ENCODE measurements at places on chromosomes 6 and 20.

DNA sequence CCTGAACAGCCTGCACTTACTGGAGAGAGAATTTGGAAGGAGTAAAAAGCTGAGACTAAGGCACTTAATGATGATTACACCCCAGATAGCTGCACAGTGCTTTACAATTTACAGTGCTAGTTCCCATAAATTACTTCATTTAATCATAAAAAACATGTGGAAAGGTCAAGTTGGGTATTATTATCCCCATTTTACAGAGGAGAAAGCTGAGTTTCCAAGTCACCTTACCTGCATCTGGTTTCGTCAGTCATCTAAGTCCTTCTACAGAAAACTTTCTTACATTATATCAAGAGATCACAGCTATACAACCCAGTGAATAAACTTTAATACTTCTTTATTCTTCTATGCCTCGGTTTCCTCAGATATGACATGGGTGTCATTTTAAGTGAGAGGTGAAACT lies 3.3 kb downstream of the PTPRK start:
- DNase-seq, result no peak

GRCh38 chr20:19820555-19821211 lies 62.6 kb downstream of the RIN2 start:
- DNase-seq, result no peak

DNA sequence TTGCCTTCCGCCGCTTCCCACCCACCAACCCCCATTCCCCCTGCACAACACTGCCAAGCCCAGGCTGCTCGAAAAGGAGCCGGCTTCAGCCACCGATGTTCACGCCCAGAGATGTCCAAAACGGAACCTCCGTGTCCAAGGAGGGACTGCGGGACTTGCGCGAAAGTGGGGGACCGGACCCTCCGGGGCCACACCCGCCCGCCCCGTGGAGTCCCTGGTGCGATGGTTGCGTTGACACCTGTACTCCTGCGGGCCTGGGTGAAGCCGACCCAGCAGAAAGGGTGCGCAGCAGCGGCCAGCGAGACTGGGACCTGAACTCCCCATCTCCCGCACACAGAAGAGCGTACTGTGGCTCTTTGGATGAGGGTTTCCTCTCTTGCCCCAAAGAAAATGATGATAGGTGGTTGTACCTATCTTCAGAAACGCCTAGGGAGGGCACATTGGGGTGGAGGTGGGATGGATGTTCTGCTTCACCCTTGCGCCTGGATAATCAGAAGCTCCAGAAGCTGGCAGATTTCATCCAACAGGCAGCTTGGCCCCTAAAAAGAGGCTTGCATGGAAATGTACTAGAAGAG lies 1.9 kb upstream of the VGLL2 start:
- DNase-seq, result no peak

DNA sequence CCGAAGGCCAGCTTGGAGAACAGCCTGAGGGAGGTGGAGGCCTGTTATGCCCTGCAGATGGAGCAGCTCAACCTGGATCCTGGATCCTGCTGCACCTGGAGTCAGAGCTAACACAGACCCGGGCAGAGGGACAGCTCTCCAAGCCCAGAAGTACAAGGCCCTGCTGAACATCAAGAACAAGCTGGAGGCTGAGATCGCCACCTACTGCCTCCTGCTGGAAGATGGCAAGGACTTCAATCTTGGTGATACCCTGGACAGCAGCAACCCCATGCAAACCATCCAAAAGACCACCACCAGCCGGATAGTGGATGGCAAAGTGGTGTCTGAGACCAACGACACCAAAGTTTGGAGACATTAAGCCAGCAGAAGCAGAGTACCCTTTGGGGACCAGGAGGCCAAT lies 223.5 kb upstream of the ID4 start:
- no peak for DNase-seq

DNA sequence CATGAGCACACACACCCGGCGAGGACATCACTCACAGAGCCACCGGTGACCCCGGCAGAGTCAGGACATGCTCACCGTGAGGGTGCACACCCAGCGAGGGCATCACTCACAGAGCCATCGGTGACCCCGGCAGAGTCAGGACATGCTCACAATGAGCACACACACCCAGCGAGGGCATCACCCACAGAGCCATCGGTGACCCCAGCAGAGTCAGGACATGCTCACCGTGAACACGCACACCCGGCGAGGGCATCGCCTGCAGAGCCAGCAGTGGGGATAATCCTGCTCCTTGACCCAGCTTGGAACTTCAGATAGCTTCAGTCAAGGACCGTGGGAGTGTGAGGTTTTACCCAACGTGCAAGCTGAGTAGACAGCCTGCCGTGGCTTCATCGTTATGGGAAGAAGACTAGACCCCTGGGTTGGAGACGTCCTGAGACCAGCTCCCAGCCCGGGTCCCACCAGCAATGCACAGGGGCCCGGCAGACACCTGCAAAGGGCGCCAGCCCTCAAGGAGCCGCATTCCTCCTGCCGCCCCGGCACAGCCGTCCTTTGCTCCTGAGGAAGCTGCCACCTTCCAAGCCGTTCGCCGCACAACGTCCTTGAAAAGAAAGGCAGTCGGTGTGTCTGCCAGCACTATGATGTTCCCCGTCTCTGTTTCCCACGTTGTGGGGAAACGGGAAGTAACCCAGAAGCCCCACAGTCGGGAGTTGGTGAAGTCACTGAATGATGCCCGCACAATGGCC lies 192.3 kb downstream of the DLL1 start:
- no peak for DNase-seq

DNA sequence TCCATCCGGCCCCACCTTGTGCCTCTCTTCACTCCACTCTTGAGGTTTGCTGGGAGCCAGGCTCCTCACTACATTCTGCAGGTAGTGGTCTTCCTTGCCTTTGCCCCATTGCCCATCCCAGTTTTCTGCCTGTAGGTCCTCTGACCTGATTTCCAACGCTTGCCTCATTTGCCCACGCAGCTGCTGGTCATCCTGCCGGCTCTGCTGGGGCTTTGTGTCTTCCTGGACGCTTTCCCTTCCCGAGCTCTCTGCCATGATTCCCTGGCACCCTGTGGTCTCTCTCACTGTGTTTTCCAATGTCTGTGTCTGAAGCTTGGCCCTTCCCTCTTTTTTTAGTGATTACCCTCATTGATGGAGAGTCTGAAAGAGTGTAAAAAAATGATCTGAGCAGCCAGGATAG lies 451.6 kb downstream of the UTRN start:
- DNase-seq, result no peak

- DNase-seq, result no peak
Measured at GRCh38 chr20:51634257-51634656, 91.7 kb upstream of the NFATC2 start.

DNA sequence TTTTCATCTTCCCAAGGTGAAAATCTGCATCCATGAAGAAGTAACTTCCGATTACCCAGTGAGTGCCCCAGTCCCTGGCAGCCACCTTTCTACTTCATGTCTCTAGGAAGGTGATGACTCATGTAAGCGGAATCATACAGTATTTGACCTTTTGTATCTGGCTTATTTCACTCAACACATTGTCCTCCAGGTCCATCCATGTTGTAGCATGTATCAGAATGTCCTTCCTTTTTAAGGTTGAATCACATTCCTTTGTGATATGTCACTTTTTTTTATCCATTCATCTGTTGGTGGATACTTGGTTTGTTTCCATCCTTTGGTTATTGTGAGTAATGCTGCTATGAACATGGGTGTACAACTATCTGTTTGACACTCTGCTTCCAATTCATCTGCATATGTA lies 176.3 kb upstream of the CDYL start:
- no peak for DNase-seq

DNA sequence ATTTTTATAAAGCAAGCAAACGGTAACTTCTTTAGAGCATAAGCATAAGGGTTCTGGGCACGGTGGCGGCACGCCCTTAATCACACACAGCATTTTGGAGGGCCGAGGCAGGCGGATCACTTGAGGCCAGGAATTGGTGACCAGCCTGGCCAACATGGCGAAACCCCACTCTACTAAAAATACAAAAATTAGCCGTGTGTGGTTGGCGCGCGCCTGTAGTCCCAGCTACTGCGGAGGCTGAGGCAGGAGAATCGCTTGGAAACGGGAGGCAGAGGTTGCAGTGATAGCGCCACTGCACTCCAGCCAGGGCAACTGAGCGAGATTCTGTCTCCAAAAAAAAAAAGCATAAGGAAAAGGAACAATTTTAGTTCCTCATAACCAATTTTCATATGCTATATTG lies 2.6 kb downstream of the SENP6 start:
- DNase-seq, result no peak

GRCh38 chr6:32539839-32540238 lies 9.8 kb upstream of the HLA-DRB5 start:
- no peak for DNase-seq

GRCh38 chr6:34246563-34247391 lies 2.0 kb downstream of the SMIM29 start:
- DNase-seq, result no peak

DNA sequence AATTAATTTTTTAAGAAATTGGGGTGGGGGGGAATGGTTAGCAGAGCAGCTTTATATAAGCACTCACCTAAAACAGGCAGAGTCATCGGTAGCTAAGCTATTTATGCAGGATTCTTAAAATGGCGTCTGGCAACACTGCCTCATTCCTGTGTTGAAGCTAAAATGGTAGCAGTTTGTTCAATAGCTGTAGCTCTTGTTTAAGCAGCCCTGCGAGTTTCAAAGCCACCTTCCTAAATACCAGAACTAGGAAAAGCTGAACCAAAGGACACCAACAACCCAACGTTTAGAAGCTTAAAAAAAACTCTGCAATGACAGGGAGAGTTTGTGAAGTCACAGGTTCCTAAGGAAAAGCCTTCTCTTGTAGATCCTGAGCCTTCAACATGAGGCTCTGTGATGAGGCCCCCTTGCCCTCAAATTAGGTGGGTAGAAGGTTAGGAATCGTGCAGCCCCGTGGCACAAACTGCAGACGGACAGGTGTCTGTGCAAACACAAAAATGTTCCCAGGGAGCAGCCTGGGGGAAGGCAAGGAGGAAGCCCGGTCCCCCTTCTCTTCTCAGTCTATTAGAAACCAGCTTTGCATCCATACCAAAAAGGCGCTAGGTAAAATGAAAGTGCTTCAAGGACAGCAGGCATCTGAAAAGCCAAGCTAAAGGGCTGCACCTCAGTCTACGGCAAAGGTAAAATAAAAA lies 4.7 kb downstream of the ZMYND8 start:
- no peak for DNase-seq

DNA sequence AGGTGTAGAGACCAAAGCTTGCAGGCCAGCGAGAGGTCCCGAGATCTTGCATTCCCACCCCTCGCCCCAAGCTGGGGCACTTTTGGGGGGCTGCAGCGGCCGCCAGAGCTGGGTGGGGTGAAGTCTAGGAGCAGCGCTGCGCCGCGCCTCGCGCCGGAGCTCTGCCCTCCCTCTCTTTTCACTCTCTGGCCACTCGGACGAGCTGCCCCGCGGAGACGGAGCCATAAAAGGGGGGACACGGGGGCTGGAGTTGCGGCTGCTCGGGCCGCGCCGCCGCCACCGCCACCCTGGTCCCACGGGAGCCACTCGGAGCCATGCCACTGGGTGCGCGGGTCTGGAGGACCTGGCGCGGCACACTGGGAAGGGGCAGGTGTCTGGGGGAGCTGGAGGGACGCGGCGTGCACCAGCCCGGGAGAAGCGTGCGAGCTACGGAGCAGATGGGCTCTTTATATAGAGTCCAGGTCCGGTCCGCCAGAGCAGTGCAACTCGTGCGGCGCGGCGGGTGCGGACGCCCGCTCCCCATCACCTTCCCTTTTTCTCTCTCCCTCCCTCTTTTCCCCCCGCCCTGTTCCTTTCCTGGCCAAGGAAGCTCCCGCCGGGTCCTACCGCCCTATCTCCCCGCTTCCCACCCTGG lies 687 bp upstream of the HTR1B start:
- no peak for DNase-seq

- DNase-seq, result no peak
Measured at GRCh38 chr6:38220069-38220723, 400.7 kb downstream of the ZFAND3 start.

- no peak for DNase-seq
Measured at GRCh38 chr6:154956771-154957522, 38.2 kb upstream of the TIAM2 start.

- no peak for DNase-seq
Measured at GRCh38 chr6:29561091-29561490, 1.6 kb upstream of the UBD start.
